ENCODE measurements at places on chromosomes 1 and 21.
A peak's percentile ranks its signal among the peaks of the same experiment; 100 is the strongest.

- DNase-seq: no peak
Observed at GRCh38 chr1:198606020-198606438, 32.8 kb upstream of the PTPRC start.

DNA sequence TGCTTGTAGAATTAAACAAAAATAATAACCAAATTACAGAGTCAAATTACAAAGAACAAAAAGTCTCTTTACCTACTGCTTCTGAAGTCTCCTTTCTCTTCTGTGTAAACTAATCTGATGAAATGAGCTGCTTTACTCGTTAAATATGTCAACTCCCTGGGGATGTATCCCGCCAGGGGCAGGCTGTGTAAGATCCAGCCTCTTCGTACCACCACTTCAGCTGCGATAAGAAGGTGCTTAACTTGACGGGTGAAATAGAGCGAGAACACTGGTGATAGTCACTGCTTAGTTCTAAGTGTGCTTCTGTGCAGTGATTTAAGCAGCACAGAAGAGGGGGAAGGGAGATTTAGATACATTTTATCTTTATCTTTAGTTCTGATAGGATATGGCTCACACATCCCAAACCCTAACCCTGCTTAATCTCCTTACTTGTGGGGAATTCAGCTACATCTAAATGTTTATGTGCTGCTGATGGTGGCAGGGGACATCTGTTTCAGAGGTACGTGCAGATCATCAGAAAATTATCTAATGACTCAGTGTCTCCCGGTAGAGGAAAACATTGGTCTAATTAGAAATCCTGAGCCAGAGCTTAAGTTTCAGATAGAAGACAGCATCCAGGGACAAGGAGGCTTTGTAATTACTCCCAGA is 46.0 kb downstream of the RHOU start:
- DNase-seq: peak; percentile 87

DNA sequence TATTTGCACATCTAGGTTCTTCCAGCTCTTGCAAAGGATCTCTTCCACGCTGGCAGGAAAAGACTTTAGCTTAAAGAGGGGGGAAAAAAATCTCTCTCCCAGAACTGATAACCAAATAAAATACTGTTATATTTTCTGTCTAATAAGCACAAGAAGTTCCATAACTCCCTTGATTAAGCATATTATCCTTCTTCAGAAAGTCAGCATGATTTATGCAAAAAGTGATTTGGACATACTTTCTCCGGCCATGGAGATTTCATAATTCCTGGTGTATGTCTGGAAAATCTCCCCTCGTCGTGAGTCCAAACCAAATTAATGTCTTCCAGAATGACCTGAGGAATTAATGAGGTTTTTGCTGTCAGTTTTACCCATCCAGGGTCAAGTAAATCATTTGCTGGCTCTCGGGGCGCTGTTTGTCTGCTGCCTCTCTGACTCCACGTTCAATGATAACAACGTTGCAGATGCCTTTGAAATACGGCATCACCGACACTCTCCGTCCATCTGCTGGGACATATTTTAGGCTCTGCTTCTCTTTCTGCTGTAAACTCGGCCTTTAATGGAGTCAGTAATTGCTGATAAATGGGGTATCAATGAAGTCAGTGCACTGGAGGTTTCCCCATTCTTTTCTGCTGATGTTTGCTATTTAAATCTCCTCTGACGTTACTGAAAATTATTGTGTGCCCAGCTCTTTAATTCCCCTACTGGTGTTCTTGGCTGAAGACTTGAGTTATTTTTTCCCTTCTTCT is 112.9 kb downstream of the HLX start:
- DNase-seq: no peak

DNA sequence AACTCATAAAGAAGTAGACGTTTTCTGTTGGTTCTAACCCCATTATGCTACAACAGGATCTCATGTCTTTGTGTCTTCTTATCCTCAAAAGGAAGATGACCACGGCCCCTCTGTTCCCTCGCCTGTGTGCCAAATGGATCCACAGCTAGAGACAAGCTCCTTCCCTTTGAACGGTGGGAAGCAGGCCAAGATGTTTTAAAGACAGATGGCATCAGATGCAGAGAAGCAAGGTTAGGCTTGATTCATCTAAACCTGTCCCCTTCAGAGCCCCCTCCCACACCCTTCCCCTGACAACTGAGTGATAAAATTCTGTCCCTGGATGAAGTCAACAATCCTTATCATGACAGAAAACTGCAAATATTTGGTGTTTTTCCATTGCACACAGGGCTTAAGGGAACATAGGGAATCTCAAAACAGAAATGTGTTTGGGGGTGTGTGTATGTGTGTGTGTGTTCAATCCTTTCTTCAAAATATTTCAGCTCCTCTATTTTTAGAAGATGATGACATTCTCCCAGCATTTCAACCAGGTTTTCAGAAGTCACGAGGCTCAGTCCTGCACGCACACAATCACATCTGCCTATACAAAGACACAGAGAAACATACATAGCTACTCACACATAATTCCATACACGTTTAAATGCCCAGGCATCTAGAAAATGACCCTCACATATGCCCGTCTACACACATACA is 27.8 kb upstream of the FMOD start:
- no peak for DNase-seq

- DNase-seq: no peak
Observed at GRCh38 chr21:18673789-18674188, 270.2 kb upstream of the TMPRSS15 start.
